ENCODE measurements at places on chromosomes 5 and 9.

- no peak for DNase-seq
Measured at GRCh38 chr5:74543162-74543995, 97.1 kb downstream of the ENC1 start.

DNA sequence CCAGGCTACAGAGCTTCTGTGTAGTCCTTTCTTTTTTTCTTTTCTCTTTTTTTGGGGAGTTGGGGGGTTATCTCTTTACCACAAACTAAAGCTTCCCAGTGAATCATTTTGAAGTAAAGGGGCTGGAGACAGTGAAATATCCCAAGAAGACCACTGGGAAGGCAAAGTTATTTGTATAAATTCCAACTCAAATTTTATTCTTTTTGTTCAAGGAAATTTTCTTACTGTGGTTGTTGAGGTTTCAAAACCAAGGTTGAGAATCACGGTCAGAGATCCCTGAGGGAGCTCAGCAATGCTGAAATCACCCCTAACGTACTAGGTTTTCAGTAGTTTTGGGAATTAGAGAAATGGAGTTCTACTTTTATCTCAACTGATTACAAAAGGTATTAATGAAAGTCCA is 175.7 kb downstream of the ARHGEF28 start:
- no peak for DNase-seq

DNA sequence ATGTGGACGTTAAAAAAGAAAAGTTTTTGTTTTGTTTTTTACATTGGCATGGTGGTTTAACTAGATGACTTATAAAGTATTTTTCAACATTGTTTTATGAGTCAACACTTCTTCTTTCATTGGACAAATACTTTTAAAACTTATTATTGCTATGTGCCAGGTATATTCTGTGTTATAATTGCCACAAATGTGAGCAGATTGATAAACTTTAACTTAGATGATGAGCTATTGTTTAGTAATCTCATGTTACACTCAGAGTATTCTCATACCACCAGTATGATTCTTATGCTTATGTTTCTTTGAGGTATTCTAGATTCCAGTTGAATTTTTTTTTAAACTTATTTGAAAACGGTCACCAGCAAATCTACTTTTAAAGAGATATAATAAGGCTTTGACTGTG is 60.3 kb downstream of the RASA1 start:
- no peak for DNase-seq

DNA sequence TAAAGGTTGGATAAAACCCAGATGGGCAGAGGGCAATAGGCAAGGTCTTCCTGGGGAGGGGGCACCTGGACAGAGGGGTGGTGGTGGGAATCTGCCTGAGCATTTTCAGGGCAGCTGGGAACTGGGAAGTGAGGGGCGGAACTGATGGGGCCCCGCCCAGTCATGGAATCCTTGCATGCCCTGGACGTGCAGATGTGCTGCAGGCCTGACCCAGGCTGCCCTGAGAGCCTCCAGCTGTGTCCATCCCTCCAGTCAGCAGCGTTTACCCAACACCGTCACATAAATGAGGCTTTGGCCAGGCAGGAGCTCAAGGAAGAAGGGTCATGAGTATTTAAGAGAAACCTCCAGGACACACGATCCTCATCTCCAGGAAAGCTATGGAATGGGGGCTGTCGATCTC is 70.3 kb downstream of the DAB2IP start:
- no peak for DNase-seq

- DNase-seq = no peak
Measured at GRCh38 chr5:179241175-179241574, 104.1 kb downstream of the ADAMTS2 start.

DNA sequence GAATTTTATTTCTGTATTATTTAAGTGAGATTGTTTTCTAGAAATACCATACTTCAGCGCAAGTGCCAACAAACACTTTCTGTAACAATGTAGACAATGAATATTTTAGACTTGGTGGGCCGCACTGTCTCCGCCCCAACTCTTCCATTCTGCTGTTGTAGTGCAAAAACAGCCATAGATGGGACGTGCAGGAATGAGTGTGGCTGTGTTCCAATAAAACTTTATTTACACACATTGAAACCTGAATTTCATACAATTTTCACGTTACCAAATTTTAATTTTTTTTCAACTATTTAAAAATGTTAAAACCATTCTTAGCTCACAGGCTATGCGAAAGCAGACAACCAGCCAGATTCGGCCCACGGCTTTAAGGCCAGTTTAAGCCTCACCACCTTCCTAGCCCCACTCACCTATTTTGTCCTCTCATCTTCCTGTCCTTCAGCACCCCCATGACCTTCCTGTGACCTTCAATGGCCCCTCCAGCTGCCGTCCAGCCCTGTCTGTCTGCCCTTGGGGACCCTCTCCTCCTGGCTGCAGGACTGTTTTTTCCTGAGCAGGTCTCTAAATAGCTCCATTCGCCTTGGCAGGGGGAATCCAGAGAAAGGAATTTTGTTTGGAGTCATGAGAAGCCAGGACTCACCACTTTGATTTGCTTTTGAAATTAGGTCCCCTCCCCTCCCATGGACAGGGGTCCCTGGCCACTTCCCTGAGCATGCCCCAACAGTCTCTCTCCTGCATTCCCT is 11.2 kb upstream of the ANXA6 start:
- no peak for DNase-seq

Data from hematopoietic multipotent progenitor cell treated with erythropoietin and hydrocortisone succinate and interleukin-3 and kit ligand, for 17 days (in vitro differentiated cells).